ENCODE measurements at places on chromosomes 3 and 15. TPM values are rescaled to one million over a fixed set of nuclear protein-coding genes. Genes with fewer than 3 reads are reported as not detected.
A peak's percentile ranks its signal among the peaks of the same experiment; 100 is the strongest.

LIPH gene
- not detected for total RNA-seq

DNA sequence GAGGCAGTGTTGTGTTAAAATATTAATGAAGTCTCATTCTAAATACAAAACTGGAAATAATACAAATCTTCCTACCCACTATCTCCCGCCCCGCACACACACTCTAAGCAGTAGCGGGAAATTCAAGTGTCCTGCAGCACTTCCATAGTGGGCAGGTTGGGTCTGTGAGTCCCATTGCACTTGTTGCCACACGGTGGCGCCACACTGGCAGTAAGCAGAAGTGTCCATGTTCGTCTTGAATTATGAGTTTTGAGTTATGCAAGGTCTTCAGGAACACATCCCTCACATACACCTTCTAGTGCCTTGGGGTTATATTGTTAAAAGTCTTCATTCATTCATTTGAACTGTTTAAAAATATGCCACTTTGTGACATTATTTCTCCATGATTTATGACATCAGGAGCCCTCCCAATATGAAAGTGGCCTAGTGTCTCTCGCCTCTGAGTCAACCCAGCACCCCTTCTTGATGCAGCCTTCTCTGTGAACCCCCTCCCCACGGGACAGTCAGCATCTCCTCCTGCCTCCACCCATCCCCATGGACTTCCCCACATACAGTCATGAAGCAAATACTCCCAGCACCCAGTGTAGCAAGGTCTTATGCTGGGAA is 17.6 kb upstream of the CCDC174 start:
- DNase-seq = peak; percentile 63

GRCh38 chr15:68424754-68425390 is 7.1 kb downstream of the ITGA11 start:
- no peak for DNase-seq

RTP3 gene
- total RNA-seq = not detected

DHX30 gene
- 83.4 TPM for total RNA-seq
